ENCODE measurements at places on chromosomes 5 and 9.

DNA sequence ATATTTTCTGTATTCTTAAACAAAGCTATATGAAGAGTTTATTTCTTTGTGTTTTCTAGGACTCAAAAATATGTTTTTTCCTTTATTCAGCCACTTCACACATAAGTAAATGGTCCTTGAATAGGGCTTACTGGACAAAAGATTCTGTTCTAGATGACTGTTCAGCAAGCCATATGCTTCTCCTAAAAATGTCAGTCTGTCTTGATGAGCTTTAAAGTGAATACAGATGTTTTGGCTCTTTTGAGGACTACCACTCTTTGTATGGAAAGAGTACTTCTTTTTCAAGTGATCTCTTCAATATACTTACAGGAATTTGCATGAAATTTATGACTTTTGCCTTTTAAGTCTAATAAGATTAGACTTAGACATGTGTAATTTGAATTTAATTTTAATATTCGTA lies 8.4 kb downstream of the NDUFS4 start:
- DNase-seq: no peak

DNA sequence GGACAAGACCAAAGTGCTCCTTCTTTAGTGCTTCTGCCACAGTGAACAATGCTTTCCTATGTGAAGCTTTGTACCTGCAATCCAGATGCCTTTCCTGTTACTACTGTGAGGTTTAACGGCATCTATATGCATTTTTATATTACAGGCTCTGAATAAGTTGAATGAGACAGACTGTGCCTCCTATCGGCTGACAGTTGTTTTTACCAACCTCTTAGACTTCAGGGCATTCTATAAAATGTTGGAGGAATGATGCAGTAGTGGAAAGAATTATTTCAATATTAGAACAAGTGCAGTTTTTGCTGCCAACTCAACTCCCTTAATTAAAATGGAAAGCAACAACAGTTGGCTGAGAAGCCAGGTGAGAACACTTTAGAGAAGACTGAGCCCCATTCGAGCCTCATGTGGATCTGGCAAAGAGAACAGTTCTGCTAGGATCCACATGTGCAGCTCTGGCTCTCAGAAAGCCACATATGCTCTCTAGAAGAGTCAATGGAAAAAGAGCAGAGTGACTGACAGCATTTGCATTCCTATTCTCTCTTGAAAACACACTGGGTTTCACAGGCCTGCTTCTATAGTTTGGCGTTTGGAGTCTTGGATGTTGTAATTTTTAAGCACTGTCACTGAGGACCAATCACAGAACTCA lies 147.5 kb downstream of the LURAP1L start:
- no peak for DNase-seq

DNA sequence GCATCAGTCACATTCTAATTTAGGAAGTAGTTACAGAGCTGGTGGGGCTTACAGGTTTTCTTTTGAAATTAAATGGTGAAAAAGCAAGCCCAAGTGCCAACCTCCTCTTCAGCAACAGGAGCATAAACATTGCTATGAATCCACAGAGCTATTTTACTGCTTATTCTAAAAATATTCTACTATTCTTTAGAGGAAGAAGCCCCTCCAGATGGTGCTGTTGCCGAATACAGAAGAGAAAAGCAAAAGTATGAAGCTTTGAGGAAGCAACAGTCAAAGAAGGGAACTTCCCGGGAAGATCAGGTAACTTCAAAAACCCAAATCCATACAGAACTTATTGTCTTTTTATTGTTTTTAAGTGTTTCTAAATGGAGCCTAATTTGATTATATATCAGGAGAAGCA lies 202.8 kb downstream of the CWC27 start:
- DNase-seq: no peak

- DNase-seq: no peak
Observed at GRCh38 chr9:137141976-137142936, 3.3 kb downstream of the GRIN1 start.

- no peak for DNase-seq
Observed at GRCh38 chr5:178997191-178997590, 2.1 kb upstream of the GRM6 start.

GRCh38 chr9:134969156-134970045 lies 51.7 kb upstream of the FCN1 start:
- no peak for DNase-seq

- peak; percentile 9 for DNase-seq
Observed at GRCh38 chr5:100790170-100790665, 112.9 kb downstream of the ST8SIA4 start.

DNA sequence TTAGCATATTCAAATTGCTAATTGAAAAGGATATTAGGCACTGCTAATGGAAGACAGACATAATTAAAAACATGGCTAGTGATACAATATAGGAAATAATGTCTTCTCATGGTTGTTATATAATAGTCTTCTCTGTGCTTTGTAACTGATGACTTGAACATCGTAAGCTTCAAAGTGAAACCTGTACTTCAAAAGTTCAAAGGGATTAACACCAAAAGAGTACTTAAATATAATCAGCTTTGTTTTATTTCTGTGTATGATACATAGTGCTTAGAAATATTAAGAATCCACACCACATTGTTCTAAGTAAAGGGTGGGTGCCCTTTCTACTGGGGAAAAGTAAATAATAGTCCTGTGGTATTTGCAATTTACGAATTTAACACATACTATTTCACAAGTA lies 75.4 kb upstream of the ITGA1 start:
- no peak for DNase-seq

DNA sequence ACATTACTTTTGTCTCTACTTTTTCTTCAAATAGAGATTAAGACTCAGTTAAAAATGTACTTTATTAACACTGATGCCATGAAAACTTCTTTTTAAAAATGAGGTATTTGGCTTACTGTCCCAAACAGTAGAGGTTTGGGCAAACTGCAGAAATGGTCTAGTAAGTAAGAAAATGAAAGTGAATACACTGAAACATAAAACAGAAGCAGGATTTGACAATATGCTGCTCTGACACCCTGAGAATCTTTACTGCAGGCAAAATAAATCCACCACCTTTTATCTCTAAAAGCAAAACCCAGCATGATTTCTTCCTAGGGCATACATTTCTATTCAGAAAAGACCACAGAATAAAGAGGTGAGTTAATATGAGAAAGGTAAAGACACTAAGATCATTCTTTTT lies 86.2 kb downstream of the SLC38A9 start:
- DNase-seq: no peak

- no peak for DNase-seq
Observed at GRCh38 chr9:136312436-136312835, 8.5 kb upstream of the CCDC187 start.

DNA sequence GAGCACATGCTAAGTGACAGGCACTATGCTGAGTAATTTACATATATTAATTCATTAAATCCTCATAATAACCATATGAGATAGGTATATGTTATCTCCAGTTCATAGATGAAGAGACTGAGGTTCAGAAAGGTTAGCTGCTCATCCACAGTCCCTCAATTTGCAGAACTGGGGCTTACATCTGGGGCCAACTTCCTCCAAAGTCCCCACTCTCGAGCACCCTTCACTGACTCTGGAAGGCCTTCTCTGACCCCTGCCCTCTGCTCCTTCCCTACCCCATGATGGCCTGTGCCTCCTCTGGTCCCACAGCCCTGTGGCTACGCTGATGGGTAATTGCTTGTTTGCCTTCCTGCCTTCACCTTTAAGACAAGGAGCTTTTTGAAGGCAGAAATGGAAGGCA lies 71.6 kb downstream of the C5orf15 start:
- no peak for DNase-seq

- peak; percentile 80 for DNase-seq
Observed at GRCh38 chr9:107751567-107752210, 262.1 kb upstream of the KLF4 start.

DNA sequence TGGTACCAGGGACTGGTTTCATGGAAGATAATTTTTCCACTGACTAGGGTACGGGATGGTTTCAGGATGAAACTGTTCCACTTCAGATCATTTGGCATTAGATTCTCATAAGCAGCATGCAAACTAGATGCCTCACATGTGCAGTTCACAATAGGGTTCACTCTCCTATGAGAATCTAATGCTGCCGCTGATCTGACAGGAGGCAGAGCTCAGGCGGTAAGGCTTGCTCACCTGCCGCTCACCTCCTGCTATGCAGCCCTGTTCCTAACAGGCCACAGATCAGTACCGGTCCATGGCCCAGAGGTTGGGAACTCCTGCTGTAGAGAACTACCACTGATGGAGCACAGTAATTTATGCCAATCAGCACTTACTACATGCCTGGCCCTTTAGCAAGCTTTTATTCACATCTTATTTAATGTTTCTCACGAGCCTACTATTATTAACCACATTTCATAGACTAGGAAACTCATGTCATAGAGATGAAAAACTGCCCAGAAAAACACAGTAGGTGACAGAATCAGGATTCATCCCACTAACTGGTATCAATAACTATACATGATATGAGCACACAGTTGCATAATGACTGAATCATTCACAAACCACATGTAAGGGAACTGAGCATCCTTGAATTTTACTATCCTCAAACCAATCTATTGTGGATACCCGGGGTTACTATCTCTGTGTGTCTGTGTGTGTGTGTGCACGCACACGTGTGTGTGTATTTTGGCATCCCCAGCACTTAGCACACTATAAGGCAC lies 46.5 kb downstream of the SVEP1 start:
- DNase-seq: no peak

- peak; percentile 22 for DNase-seq
Observed at GRCh38 chr5:56429110-56429561, 196.0 kb upstream of the ANKRD55 start.

DNA sequence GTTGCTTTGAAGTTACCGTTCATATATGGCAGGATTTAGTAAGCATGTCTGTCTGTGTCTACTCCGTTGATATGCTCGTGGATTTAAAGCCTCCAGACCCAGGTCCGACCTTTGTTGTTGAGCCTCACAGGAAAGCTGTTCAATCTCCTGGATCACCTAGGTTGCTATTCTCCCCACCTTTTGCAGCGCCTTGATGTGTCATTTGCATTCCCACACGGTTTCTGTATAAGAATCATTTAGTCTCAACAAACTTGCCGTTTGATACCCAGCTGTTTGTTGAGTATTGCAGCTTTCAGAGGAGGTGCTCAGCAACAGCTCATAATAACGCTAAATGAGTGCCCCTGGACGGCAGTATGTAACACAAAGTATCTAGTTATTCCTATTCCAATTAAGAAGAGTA lies 1.2 kb upstream of the ADGRV1 start:
- DNase-seq: no peak

DNA sequence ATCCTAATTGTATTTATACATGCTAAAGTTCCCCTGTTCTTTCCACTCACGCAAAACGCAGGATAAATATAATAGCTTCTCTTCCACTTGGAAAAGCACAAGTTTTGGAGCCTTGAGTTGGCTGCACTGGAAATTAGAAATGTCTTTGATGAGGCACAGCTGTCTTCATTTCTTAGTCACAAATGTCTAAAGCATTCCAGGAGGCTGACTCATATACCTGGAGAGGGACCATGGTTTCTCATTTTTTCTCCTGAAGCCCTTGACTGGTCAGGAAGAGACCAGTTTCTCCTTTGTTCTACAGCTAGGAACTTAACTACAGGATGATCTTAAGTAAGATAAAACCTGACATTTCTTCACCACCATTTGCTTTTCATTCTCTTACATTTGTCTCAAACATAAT lies 16.2 kb downstream of the MTX3 start:
- no peak for DNase-seq

GRCh38 chr5:5188376-5189050 lies 48.4 kb downstream of the ADAMTS16 start:
- DNase-seq: no peak

DNA sequence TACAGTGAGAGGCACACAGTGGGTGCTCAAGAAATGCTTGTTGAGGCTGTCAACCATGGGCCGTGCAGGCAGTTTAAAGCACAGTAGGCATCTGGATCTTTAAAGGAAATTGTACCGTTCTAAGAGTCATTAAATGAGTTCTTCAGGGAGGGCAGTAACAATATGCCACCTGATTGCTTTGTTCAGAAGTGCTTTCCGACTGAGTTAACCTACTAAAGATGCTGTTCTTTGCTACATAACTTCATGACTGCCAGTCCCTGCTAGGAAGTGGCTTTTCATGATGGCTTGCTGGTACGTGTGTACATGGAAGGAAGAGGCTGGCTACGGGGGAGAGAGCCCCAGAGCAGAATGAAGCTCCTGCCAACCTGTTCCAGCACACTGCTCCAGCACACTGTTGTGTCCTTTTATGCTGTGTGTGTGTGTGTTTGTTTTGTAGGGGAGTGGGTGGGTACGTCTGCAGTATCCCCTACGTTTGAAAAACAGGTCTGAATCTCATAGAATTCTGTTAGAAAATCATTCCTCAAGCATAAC lies 41.9 kb upstream of the PPP2R2B start:
- no peak for DNase-seq

DNA sequence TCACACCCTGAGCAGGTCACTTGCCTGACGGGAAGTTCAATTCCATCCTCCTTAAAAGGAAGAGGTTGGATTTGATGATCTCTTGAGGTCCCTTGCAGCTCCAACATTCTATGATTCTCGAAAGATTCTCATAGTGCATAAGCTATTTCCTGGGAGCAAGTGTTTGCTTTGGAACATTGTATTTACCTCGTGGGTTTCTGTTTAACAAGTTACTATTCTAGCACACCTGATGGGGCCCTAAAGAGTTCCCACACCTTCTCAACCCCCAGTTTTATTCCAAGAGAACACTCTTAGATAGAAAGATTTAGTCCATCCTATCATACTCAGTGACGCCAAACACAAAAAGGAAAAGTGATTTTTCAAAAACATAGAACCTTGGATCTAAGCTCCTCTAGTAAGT lies 23.4 kb downstream of the NR4A3 start:
- no peak for DNase-seq

GRCh38 chr9:131668439-131669268 lies 71.2 kb downstream of the RAPGEF1 start:
- DNase-seq: peak; percentile 36

GRCh38 chr9:132896906-132897305 lies 18.2 kb downstream of the SPACA9 start:
- DNase-seq: no peak

- DNase-seq: no peak
Observed at GRCh38 chr9:16344343-16344742, 526.1 kb downstream of the BNC2 start.

DNA sequence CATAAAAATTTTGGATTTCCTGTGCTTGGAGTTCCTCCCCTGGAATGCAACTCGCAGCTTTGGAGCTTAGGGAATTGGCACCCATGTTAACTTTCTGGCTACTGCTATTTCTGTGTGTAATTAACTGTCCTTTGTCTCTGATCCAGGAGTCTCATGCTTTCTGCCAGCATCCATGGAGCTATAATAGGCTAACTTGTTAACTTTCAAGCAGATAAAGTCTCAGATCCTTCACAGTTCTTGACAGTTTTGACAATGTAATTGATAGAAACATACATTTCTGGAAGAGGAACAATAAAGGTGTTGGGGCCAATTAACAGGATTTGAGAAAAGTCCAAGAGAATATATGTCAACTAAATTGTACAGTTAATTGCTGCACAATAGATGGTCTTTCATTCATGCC lies 290.2 kb upstream of the PRDM9 start:
- DNase-seq: no peak

DNA sequence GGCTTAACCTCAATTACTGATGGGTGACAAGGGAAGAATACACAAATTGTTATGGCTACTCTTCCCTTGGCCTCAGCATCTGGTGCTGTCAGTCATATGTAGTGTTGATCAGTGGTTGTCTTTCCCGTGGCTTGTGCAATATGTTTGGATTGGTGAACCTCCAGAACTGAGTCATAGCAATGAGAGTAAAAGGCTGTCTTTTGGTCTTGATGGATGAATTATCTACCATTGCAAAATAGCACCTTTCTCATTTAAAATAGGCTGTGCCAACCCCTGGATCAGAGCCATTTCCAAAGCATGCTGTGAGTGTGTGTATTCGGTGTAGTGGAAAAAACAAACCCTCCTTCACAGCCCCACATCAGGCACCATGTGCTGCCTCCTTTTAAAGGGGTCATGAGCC lies 14.6 kb upstream of the F2R start:
- no peak for DNase-seq

GRCh38 chr9:122056484-122056883 lies 36.6 kb downstream of the TTLL11 start:
- DNase-seq: peak; percentile 12
